Neural crest cell (in vitro differentiated cells): ENCODE measurements at places on chromosomes 7 and 10. TPM values are rescaled to one million over a fixed set of nuclear protein-coding genes. Genes with fewer than 3 reads are reported as not detected.

IRF5 gene
- total RNA-seq, result not detected in 2 replicates

KEL gene
- 1.4 and 1.7 TPM in 2 replicates for total RNA-seq

FXYD4 gene
- total RNA-seq, result not detected in 2 replicates

CBX3 gene
- 291 and 293 TPM in 2 replicates for total RNA-seq

LRGUK gene
- total RNA-seq, result 1.0 and 1.1 TPM in 2 replicates

CASD1 gene
- 40.2 and 43.3 TPM in 2 replicates for total RNA-seq

ELMO1 gene
- total RNA-seq, result 6.8 and 7.4 TPM in 2 replicates

PHKG1 gene
- 1.1 and 1.7 TPM in 2 replicates for total RNA-seq

NANOS1 gene
- 2.8 and 3.0 TPM in 2 replicates for total RNA-seq

TLX1 gene
- total RNA-seq, result 0.16 and 0.33 TPM in 2 replicates

CDC14C gene
- total RNA-seq, result not detected in 2 replicates

ABCB1 gene
- total RNA-seq, result 5.6 and 6.1 TPM in 2 replicates

NEUROD6 gene
- not detected in 2 replicates for total RNA-seq
